Stomach (tissue), 19 donors: ENCODE measurements at places on chromosomes 3 and 15.

GRCh38 chr15:56883088-56883487 is 35.4 kb upstream of the TCF12 start:
- DNase-seq: no peak

- peak; percentile 58 for DNase-seq
These were observed 24.3 kb upstream of the FLNB start for GRCh38 chr3:57983734-57984518.

GRCh38 chr15:33699691-33700447 is 268.4 kb upstream of the CHRM5 start:
- no peak for DNase-seq

DNA sequence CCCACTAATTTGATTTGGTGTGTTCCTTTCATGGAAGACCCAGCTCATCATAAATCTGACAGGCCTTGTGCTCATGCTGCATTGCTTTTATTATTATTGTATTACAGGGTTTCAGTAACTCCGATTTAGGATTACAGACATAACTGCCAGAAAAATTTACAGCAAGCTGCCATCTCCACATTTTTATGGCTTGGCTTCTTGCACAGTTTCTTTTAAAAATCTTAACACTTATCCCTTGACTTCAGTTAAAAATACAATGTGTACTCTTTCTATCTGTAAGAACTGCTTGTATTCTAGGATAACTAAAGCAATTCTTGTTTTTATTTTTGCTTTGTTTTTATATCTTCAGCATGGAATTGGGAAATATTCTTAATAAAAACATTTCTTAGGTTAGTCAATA is 612.2 kb downstream of the DIPK2A start:
- DNase-seq: no peak

DNA sequence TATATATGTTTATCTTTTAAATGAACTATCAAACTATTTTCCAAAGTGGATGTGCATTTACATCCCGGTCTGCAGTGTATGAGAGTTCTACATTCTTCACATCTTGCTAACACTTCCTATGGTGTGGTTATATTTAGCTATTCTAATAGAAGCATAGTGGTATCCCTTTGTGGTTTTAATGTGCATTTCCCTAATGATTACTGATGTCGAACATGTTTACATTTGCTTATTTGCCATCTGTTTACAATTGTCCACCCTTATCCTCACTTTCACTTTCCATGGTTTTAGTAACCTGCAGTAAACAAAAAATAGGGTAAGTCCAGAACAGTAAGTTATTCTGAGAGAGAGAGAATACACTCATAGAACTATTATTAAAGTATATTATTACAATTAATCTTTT is 360.5 kb upstream of the NAALADL2 start:
- no peak for DNase-seq

DNA sequence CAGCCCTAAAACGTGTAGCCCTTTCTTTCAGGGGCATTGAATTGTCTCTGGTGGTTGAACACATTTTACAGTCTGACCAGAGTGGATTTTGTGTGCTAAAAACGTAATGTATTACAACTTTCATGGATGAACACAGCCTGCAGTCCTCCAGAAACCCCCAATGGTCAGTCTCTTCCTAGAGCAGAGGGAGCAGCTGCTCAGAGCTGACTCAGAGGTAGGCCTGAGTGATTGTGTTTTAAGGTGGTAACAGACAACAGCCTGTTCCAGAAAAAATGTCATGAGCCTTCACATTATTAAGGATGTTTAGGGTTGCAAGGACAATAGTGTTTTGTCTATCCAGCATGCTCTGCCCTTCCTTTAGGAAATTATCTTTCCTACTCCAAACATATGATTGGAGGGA is 34.5 kb upstream of the CTNNB1 start:
- DNase-seq: no peak

- no peak for DNase-seq
These were observed 29.7 kb downstream of the SAXO2 start for GRCh38 chr15:82292271-82292670.

- no peak for DNase-seq
These were observed 452.6 kb downstream of the TAFA4 start for GRCh38 chr3:68479779-68480178.

GRCh38 chr3:177823701-177824189 is 626.5 kb upstream of the TBL1XR1 start:
- DNase-seq: no peak

- DNase-seq: no peak
These were observed 57.7 kb downstream of the SLC12A8 start for GRCh38 chr3:125154800-125155269.

DNA sequence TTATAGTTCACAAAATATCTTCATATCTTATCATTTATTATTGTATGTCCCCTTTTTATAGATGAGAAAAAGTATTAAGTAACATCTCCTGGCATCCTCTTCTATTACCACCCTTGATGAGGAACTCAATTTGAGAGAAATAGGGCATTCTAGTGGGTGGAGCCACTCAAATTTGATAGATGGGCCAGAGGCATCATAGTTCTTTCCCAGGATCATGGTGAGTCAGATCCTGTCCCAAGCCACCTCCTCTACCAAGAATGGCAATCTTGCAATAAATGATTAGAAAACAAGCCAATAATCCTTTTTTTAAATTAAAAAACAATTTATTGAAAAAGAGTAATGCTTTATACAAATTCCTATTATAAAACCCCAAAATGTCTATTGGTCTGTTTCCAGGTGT is 16.8 kb downstream of the CLDN1 start:
- DNase-seq: no peak

- no peak for DNase-seq
These were observed 10.2 kb downstream of the ASB7 start for GRCh38 chr15:100612539-100612938.

GRCh38 chr15:68782589-68783161 is 38.0 kb downstream of the ANP32A start:
- DNase-seq: no peak

DNA sequence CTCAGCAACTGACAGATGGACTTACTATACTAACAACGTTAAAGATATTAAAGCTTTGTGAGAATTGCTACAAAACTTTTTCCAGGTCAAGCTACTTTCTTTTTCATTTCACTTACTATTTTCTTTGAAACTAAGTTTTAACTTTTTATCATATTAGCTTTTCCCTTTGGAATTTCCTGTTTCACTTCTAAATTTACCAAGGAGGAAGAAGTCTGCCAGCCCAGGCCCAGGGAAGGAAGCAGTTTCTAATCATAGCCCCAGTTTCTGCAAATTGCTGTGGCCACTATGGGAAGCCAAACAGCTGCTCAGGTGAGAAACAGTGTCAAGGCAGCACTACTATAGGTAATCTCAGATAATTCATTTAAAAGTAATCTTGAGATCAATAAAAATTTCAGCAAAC is 18.4 kb downstream of the CYFIP1 start:
- peak; percentile 50 for DNase-seq

GRCh38 chr3:177615015-177615414 is 417.7 kb upstream of the TBL1XR1 start:
- DNase-seq: peak; percentile 77

GRCh38 chr3:99941211-99941610 is 123.5 kb downstream of the CMSS1 start:
- no peak for DNase-seq

DNA sequence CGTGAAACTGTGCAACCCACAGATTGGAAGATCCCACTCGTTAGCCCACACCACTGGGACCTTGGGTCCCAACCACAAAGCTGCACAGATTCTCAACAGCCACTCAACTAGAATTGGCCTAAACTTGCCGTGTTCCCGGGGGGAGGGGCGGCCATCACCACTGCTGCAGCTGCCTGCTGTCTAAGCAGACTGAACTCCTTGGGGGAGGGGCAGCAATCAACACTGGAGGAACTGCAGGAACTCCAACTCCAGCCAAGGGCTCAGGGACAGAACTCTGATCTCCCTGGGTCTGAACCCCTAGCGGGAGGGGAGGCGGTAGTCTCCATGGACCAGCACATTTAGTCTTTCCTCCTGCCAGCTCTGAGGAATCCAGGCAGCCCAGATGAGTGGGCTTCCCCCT is 205.9 kb downstream of the RSL24D1 start:
- DNase-seq: no peak

DNA sequence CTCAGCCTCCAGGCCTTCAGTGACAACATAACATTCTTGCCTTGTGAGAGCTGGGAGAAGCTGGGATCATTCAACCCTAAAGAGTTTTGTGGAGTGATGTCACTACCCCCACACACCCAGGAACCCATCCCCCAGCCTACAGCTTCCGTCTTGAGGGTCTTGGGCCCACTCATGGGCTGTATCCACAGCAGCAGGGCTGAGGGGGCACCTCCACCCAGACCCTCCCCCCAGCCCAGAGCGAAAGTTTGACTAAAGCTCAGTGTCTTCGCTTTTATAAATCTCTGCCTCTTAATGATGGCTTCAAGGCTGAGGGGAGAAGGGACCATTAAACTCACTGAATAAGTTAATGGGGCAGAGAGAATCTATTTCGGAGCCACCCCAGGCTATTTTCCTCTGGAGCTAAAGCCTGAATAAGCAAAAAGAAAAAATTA is 23.8 kb downstream of the NTRK3 start:
- no peak for DNase-seq

DNA sequence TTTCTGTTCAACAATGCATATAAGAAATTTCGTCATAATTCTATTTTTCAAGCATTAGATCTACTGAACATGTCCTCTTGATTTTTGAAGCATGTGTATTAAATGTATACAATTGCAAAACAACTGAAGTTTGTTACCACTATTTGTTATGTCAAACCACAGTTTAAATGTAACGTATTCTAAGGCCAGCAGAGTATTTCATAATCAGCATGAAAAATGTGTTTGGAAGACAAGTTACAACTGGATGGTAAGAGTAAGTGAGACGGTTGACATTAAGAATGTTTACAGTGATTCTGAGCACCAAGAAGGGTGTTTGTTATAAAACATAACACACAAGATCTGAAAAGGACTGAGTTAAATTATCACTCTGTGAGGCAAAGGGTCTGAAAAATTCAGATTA is 738.4 kb downstream of the PLOD2 start:
- DNase-seq: no peak

GRCh38 chr15:35115155-35115725 is 30.1 kb upstream of the NANOGP8 start:
- DNase-seq: peak; percentile 11

DNA sequence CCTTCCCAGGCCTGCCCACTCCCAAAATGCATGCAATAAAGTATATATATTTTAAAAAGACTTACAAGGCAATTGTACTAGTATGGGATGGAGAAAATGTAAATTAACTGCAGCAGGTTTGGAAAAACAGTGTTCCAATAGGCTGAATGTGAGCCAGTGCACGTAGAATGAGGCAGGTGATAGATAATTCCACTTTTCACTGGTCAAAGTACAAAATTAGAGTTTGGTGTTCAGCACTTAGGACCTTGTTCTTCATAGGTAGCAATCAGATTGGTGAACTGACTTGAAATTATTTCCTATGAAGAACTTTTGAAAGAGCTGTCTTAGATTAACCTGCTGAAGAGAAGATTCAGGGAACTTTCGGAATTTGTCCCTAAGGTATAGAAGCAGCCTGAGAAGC is 1.9 kb downstream of the WDR48 start:
- no peak for DNase-seq

- no peak for DNase-seq
These were observed 8.3 kb downstream of the ZNF710 start for GRCh38 chr15:90009301-90010022.

- DNase-seq: no peak
These were observed 27.3 kb upstream of the DUSP7 start for GRCh38 chr3:52083556-52084087.

DNA sequence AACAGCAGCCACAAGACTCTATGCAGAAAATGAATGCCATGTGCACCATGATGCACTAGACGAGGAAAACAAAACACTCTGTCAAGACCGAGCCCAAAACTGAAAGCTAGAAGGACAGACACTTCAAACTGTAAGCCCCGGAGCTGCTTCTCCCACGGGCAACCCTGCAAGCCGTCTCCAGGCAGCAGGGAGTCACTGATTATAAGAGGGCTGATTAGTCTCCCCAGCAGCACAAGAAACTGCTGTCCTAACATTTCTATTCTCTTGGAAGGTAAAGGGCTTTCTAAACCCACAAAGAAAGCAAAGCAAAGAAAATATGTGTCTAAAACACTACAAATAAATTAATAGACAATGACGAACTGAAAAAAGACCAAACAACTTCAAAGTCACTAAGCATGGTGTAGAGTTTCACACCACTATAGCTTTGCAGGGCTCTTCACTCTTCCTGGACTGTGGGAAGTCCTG is 15.5 kb downstream of the TBC1D2B start:
- peak; percentile 60 for DNase-seq

- no peak for DNase-seq
These were observed 417.0 kb upstream of the TPM1 start for GRCh38 chr15:62625429-62626033.

DNA sequence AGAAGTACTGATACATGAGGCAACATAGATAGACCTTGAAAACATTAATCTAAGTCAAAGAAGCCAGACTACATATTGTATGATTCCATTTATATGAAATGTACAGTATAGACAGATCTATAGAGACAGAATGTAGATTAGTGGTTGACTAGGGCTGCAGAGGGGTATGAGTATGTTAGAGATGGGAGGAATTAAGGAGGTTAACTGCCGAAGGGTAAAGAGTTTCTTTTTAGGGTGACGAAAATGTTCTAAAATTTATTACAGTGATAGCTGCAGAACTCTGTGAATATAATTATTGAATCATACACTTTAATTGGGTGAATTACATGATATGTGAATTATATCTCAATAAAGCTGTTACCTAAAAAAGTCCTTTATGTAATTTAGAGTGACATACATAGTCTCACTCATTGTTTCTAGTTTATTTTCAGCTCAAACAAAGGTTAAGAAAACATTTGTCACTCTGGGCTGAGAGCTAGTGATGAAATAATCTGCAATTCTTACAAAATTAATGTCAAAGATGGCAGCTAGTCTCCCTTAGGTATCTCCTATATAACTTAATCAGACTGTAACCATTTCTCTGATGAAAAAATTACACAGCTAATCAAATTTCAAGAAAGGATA is 61.4 kb downstream of the DENND4A start:
- no peak for DNase-seq

- DNase-seq: peak; percentile 20
These were observed 256.7 kb upstream of the KCNH8 start for GRCh38 chr3:18891641-18892040.

DNA sequence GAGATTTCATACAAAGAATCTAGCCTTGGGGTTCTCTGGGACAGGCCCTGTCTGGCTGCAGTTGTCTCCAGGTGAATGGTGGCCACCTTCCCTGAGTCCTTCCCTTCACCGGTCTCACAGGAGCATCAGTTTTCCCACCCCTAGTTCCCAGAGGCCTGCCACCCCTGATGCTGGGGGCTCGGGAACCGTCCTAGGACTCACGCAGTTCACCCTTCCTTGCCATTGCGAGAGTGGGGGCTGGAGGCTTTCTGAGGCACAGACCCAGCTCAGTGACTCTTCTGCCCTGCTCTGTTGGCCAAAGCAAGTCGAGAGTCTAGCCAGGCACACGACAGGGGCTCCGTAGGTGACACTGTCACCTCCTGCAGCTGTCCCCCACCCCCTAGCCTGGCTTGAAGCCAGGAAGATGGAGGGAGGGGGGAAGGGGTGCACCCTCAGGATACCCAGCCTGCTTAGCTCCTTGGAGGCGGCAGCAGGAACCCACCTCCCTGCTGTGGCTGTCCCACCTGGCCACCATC is 130.3 kb downstream of the NUP210 start:
- DNase-seq: no peak
